ENCODE measurements at places on chromosomes 5 and 9.

DNA sequence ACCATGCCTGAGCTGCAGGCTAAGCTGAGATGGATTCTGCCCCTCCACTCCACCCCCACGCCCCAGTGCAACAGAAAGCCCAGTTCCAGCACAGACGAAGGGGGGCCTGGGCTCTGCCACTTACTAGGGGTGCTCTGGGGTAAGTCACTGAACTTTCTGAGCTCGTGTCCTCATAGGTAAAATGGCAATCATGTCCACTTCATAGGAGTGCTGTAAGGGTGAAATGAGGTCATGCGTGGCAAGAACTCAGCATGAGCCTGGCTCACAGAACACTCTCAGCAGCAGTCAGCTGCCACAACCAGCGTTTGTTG, 8.4 kb upstream of the PSD2 start:
- DNase-seq, result no peak

DNA sequence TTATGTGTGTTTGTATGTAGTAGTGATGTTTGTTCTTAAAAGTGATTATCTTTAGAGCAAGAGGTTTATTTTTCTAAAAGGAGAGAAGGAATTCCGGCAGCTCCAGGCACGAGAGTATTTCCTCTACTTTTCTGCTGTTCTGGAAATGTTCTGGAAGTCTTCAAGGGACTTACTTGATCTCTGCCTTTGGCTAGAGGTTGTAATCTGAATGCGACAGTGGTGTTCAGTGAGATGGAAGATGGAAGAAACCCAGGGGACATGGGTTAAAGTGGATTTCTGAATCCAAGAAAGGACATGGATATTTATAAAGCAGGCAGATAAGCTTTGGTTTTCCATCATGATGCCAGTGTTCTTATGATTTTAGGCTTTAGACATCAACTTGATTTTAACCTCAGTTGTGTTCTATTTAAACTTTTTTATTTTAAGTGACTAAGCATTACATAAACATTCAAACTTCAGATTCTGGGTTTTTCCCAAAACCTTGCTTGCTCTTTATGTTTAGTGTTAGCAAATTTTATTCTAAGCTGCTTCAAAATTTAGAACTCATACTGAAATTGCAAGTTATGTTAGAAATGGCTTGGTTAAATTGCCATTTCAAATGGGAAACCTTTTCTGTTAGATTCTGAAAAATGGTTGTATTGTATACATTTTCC, 3.6 kb downstream of the GPR21 start:
- DNase-seq, result no peak

DNA sequence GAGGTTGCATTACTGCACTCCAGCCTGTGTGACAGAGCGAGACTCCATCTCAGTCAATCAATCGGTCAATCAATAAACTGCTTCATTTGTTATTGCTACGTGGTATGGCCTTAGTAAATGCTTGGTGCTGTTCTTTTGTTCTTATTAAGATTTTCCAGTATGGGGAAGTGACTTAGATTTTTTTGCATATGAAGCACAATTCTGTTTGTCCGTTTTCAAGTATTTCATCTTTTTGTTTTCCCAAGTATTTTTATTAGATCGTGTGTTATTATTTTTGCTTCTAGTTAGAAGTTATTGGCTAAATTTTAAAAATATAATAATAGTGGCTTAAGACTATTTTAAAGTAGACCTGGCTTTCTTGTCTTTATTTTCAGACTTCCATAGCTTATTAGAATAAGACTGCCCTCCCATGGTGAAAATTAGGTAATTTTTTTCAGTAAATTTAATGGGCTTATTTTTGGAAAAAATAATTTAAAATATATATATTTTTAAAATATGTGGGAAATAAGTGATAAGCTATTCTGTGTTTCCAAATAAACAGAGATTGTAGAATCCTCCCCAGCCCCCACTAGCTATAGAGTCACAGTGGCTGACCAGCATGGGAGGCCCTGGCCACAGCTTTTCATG, 14.7 kb upstream of the OMD start:
- DNase-seq, result no peak

DNA sequence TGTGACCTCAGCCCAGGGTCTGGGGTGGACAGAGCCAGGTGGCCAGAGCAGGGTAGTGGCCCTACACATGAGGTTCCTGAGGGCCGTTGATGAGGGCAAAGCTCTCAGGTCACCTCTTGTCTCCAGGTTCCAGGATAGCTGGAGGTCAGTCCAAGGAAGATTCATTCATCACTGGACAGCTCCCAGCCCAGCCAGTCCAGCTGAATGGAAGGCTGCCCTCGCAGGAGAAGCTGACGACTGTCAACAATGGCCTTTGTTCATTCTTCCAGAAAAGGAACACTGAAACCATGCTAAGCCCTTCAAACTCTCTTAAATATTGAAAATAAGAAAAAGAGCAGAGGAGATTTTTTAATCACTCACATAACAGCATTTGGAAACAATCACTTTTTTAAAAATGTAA, 169.7 kb upstream of the TBCA start:
- DNase-seq, result no peak

- DNase-seq, result no peak
These were observed 116.4 kb upstream of the SPDL1 start for GRCh38 chr5:169467041-169467771.

GRCh38 chr5:91438871-91439270, 55.8 kb upstream of the ARRDC3 start:
- DNase-seq, result no peak

- no peak for DNase-seq
These were observed 198.8 kb upstream of the S1PR3 start for GRCh38 chr9:88792502-88792901.

- no peak for DNase-seq
These were observed 76.9 kb upstream of the NEURL1B start for GRCh38 chr5:172564188-172564587.

GRCh38 chr5:108083232-108083631, 298.7 kb downstream of the FBXL17 start:
- DNase-seq, result no peak

DNA sequence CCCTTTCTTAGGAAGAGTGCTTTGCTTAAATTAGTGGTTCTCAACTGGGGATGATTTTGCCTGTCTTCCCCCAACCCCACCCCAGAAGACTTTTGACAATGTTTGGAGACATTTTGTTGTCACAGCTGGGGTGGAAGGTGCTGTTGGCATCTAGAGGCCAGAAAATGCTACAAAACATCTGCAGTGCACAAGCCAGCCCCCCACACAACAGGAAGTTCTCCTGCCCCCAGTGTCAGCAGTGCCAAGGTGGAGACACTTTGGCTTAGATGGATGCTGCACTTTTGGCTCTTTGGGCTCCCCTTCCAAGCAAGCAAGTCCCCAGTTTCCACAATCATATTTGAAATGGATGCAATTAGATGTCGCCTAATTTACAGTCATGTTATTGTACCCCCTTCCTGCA, 2.7 kb downstream of the HEMGN start:
- no peak for DNase-seq

GRCh38 chr9:119221276-119221675, 148.0 kb downstream of the BRINP1 start:
- DNase-seq, result no peak

DNA sequence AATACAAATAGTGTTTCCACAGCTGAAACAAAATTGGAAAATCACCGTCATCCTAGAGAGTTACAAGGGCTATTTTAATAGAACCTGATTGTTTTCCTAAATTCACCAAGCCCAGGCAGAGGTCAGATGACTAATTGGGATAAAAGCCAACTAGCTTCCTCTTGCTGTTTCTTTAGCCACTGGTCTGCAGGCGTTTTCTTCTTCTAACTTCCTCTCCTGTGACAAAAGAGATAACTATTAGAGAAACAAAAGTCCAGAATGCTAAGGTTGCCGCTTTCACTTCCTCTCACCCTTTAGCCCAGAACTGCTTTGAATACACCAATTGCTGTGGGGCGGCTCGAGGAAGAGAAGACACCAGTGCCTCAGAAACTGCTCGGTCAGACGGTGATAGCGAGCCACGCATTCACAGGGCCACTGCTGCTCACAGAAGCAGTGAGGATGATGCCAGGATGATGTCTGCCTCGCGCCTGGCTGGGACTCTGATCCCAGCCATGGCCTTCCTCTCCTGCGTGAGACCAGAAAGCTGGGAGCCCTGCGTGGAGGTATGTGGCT, at the start of gene TLR4:
Gene TLR4 (plus strand): TSS at position 380 of the 552 bp plus-strand sequence. CDS start 70 bp downstream, at position 450.
- DNase-seq, result no peak

- DNase-seq, result no peak
These were observed 600.2 kb upstream of the TLE4 start for GRCh38 chr9:78971540-78971939.

GRCh38 chr9:4118666-4119065, 181.2 kb downstream of the GLIS3 start:
- DNase-seq, result no peak

- no peak for DNase-seq
These were observed 279.6 kb upstream of the TMEM161B start for GRCh38 chr5:88548136-88548805.

- DNase-seq, result no peak
These were observed 268.1 kb downstream of the NSG2 start for GRCh38 chr5:174313615-174314014.

GRCh38 chr5:63843190-63843589, 119.1 kb downstream of the HTR1A start:
- DNase-seq, result no peak

- DNase-seq, result no peak
These were observed 59.8 kb downstream of the SH3RF2 start for GRCh38 chr5:145996135-145996534.

DNA sequence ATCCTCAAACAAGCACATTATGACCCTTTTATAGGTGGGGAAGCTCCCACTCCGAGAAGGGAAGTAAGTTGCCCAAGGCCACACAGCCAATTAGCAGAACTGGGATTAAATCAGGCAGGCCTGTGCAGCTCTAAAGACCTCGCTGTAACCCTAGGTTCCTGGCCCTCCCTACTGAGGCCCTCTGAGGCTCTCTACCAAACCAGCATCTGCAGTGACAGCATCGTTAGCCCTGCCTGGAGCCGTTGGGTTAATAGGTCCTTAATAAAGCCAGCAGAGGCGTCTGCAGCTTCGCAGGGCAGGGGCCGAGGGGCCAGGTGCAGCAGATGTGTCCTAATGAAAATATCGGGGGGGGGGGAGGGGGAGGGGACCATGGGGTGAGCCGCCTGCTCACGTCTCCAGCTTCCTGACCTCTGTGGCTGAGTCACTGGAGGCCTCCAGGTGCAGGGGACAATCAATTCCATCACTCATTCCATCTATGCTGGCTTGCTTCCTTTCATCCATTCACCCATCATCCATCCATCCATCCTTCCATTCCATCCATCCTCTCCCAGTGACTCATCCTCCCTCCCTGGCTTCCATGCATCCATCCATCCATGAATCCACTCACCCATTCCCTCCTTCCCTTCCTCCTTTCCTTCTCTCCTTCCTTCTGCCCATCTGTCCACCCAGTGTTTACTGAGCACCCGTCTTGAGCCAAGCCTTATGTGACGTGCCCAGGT, 203.9 kb downstream of the C9orf50 start:
- no peak for DNase-seq

GRCh38 chr9:123327697-123328100, 28.3 kb upstream of the CRB2 start:
- DNase-seq, result no peak

GRCh38 chr5:160851451-160851850, 560 bp downstream of the ATP10B start:
- DNase-seq, result no peak

DNA sequence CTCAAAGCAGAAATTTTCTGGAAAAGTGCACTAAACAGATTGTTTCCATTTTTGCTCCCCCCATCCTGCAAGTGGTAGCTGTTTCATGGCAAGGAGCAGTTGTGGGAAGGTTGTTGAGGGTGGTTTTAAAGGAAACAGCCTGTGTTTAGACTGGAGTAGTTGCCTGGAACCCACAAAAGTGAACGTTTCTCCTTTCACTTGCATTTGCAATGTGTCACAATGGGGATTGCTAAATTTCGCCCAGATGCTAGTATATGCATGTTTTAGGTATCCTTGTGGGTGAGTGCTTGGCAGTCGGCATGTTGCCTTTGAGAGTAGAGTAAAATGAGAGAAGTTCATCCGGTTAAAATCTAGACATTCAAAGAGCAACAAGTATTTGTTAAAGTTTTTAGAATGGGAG, 1099.9 kb upstream of the DMAC1 start:
- no peak for DNase-seq

- no peak for DNase-seq
These were observed 65.0 kb downstream of the C9orf152 start for GRCh38 chr9:110142868-110143481.

- no peak for DNase-seq
These were observed 33.7 kb downstream of the SNX18 start for GRCh38 chr5:54551292-54551691.

GRCh38 chr5:10459080-10460055, 17.7 kb downstream of the ROPN1L start:
- no peak for DNase-seq

DNA sequence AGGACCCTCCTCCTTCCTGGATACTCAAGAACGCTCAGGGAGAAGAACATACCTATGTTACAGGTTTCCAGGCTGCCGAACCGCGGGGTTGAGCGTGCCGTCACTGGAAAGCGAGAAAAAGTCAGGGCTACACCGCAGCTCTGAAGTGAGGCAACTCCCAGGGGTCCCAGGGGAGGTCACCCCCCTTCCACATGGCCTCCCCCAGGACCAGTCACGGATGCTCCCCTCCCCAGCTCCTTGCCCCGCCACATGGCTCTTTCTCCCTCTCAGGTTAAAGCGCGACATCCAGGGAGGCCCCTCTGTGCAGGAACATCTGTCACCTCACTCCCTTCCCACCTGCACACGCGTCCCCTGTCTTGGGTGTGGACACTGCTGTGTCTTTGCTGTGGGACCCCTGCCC, 44.0 kb upstream of the ZNF354A start:
- no peak for DNase-seq

DNA sequence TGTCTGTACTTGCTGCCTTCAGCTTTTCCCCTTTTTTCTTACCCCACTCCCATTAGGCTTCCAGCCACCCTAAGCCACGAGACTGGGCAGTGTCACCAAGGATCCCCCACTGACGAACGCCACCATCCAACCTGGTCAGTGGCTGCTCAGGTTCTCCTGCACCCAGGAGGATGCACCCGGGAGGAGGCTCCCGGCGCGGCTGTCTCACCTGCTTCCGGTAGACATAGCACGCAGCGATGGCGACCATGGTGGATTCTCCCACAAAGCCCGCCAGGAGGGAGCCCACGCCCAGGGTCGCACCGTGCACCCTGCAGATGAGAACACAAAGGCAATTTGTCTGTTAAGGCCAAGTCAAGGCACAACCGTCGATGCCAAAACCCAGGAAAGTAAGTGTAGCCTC, 48.1 kb downstream of the OTULIN start:
- no peak for DNase-seq

- DNase-seq, result peak; percentile 75
These were observed 63.7 kb upstream of the PPP2CA start for GRCh38 chr5:134289509-134290113.

GRCh38 chr5:123681061-123681460, 169.1 kb downstream of the CSNK1G3 start:
- no peak for DNase-seq

DNA sequence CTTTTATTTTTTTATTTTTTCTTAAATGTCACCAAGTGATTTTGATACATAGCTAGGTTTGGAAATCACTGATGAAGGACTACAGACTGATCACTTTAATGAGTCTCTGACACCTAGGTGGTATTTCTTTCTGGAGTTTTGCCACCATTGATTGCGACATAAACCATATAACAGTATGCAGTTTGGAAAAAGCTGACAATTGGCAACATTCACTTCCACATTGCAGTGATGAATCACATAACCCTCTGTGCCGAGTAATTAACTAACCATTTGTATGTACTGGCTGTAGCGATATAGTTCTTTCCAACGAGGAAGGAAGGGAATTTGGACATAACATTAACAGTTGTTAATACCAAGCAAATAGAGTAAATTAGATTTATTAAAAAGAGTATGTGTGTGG, 222.9 kb upstream of the EFNA5 start:
- no peak for DNase-seq

GRCh38 chr5:122756264-122756911, 18.5 kb upstream of the SNX2 start:
- DNase-seq, result no peak

GRCh38 chr9:15305470-15305869, 1.5 kb downstream of the TTC39B start:
- DNase-seq, result no peak

All from NT2/D1 (cell line).